ENCODE measurements at places on chromosomes 16 and 17.

DNA sequence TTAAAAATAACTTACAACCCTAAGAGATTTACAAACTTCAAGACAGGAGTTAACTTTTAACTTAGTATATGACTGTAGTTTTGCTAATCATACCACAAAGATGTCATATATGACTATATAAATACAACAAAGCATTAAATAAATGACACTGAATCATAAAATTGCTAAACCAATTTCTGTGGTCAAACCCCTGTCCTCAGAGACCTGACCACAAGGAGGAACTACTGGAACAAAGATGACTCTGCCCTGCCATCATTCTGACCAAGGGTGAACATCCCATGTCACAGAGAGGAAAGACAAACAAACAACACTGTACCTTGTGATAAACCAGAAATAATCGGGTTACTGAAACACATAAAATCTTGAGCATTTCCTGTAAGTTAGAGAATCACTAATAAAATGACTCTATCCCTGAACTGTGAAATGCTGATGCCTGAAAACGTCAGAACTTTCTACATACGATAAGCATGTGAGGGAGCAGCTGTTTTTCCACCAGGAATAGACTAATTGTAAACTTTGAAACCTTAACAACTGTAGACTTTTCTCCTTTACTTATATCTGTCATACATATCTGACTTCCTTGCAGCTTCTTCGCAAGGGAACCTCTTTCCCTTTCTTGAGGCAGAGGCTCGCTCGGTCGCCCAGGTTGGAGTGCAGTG is 47.9 kb downstream of the WDR59 start:
- no peak for DNase-seq

DNA sequence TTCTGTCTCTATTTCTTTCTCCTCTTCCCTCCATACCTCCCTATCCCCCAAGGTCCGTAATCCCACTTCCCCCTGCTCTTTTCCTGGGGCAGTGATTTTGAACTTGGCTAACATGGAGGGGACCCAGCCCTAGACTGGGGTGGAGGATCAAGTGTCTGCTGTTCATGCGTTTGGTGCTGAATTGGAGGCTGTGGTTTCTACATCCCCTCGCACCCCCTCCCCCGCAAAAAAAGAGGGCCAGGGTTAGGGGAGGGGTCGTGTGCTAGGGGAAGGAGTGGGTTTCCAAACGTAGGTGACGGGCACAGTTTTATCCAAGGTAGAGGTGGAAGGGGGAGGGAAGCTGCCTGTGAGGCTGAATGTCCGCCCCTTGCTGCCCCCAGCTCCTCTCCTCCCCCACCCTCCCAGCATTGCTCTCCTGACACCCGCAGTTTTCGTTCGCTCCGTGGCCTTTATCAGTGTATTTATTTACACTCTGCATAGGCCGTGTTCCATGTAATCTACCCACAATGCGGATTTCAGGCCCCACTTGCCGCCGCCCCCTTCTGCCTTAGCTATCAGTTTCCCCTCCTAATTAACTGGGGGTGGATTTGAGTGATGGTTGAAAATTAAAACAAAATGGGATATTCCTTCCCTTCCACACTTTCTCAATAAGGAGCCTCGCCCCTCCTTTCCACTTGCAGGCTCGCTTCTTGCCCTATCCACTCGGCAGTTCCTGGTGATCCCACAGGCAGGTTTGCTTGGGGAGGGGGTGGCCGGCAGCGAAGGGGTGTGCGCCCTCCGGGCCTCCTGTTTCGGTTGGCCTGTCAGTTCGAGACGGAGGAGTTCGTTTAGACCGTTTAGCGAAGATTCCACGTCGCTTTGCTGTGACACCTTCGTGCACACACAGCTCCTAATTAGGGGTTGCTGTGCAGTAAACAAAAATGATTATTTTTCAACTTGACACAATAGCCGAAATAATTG is 2.0 kb downstream of the GNAO1 start:
- peak; percentile 24 for DNase-seq

DNA sequence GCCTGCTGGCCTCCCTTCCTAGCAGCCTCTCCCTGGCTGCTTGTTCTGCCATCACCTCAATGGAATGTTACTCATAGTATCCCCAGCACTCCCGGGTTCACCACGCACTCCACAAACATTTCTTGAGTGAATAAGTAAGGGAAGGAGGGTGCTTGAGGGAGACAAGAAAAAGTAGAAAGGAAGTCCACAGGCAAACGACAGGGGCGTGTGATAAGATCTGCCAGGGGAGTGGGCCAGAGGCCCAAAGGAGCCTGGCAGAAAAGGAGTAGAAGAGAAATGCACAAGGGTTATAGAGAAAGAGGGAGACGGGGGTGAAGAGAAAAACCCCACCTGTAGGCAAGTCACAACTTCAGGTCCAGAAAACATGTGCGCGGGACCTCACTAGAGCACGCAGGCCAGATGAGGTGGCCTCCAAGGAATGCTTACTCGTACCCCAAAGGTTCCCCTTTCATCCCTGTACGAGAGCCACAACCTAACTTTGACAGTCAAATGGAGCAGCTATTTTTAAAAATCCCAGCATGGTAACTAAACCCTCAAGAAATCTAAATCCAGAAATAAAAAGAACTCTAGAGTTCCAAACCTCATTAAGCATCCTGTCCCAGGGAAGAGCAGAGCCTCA is 6.6 kb downstream of the ZDHHC7 start:
- DNase-seq: no peak

DNA sequence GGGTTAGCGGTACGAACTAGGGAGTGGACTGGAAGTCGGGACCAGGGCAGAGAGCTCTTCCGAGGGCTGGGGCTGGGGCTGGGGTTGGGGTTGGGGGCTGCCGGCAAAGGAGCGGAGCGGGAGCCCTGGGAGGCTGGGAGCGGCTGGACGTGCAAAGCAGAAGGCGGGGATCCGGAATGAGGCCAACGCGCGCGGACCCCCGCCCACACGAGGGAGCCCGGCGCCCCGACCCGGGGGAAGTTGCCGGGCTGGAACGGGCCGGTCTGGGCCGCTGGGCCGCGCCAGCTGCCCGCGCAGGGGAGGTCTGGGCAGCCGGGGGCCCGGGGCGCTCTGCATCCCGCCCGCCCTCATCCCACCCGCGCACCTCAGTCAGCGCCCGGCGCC is 323 bp downstream of the ST3GAL2 start:
- no peak for DNase-seq

DNA sequence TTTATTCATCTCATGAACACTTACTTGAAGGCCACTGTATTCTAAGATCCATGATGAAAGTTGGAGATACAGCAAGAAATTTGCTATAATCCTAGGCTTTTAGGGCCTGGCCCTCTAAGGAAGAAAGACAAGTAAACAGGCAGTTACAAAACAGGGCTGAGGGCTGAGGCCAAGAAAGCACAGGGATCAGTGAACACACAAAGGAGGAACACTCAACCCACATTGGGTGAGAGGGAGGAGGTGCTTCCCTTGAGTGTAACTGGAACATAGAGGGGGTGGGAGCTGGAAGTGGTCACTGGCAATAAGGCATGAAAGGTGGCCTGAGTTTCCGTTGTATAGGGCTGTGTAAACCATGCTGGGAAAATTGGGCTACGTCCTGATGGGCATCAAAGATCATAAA is 112.2 kb downstream of the ZNF18 start:
- peak; percentile 17 for DNase-seq

- DNase-seq: no peak
Measured at GRCh38 chr17:13825526-13826040, 223.9 kb upstream of the HS3ST3A1 start.

GRCh38 chr16:50735629-50736122 is 6.2 kb upstream of the CYLD start:
- DNase-seq: no peak

- no peak for DNase-seq
Measured at GRCh38 chr16:83959656-83960434, 6.8 kb downstream of the OSGIN1 start.

GRCh38 chr17:32880671-32881453 is 3.9 kb upstream of the MYO1D start:
- DNase-seq: no peak

Data from Ammon's horn (tissue), 1 donor.